ENCODE measurements at places on chromosomes 16 and 17. TPM values are rescaled to one million over a fixed set of nuclear protein-coding genes. Genes with fewer than 3 reads are reported as not detected.

The TVP23A gene
- total RNA-seq = 0.03 TPM

The CHST4 gene
- total RNA-seq = not detected

The KRTAP9-8 gene
- total RNA-seq = not detected

The CCL7 gene
- total RNA-seq = 0.25 TPM

The CPHXL2 gene
- total RNA-seq = not detected

The CORO6 gene
- total RNA-seq = 7.5 TPM

The STH gene
- total RNA-seq = not detected
